ENCODE measurements at places on chromosomes 12 and 14.

DNA sequence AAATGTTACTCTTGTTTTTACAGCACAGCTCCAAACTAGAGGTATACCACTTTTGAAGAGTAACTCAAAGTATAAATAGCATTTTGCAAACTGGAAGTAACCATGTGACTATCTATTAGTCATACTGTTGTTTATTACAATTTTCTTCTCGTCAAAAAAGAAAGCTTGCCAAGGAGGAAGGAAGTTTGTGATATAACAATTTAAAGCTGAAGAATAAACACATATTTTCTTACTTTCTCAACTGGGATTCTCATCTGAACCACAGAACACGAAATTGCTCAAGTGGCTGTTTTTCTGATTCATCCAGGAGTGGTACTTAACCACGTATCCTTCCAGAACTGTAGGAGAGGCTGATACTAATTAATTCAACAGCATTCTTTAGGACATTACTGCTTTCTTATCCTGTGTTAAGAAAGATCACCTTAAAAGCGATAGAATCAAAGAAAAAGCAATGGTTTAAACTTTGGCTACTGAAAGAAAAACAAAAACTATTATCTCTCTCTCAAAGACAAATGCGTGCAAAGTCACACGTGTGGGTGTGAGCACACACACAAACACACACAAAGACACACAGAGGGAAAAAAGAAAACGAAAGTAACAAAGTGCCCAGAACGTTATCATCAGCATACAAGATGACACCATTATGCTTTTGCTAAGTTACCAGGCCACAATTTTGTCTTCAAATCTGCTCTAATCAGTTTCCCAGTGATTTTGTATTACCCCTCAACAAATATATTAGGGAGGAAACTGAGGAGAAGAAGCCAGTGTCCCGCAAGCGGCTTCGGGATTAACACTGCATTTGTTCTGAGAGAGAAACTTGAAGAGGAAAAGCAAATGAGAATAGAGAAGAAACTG lies at the start of gene CLEC2B:
CLEC2B (minus strand) TSS at position 48 of the 855 bp plus-strand sequence.
- DNase-seq, result no peak

GRCh38 chr14:26866721-26867120 lies 268.9 kb upstream of the NOVA1 start:
- DNase-seq, result no peak

GRCh38 chr14:88422919-88423650 lies 37.6 kb downstream of the SPATA7 start:
- DNase-seq, result no peak

DNA sequence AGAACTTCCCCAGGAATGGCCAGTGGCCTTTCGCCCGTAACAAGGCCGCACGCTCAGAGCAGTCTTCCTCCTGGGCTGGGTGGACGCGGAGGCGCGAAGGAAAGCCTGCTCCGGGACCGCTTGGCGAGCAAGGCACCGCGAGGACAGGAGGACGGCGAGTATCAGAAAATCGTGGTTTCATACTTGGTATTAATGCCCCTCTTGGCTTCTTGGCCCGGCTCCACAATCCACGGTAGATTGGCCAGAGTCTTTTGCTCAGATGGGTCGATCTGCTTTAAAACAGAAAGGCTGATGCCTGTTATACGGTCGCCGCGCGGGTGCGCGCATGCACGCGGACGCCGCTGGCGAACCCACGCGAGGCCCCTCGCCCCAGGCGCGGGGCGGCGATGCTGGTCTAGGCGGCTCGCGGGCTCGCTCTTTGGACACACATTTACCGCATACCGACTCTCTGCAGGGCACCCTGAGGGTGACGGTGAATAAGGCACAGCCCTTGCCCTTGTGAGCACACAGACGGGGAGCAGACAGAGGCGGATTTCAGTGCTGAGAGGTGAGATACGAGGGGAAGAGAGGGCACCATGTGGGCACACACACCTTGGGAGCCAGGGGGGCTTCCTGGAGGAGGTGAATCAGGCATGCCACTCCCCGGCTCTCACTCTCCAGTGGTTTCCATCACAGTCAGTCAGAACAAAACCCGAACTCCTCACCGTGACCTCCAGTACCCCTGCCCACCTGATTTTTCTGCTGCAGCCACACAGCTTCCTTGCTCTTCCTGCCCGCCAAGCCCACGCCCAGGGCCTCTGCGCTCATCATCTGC lies 100.7 kb downstream of the APAF1 start:
- no peak for DNase-seq

DNA sequence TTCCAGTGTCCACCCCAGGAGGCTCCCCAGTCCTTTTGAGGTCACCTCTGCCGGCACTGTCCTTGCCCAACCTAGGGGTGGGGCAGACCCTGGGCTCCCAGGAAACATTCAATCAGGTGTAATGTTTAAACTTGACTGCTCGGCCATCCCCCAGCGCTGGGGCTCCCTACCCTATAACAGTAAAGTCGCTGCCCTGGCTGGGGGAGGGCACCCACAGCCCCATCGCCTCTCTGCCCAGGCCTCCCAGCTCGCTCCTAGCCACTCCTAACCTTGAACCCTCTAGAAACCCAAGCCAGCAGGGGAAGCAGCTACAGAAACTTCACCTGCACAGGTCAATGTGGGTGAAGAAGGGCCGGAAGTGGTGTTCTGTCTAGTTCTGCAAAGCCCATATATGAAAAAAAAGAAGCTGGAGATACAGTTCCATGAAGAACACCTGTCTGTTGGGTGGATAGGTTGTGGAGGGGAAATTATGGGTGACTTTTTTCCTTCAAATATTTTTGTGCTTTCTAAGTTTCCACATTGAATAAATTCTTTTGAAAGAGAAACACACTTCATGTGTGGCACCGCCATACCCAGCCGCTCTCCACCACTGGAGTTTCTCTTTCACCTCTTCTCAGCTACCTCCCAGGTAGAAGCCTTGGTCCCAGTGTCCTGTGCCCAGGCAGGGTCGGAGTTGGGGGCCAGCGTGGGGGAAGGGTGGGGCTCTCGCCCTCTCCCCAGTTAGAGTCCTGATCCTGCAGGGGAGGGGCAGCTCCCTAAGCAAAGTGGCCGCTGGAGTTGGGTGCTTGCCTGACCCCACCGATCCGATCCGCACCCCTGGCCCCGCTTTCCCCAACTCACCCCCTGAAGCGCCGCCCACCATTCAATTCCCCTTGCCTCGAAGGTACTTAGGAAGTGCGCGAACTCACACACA lies 1.1 kb downstream of the CLMN start:
- no peak for DNase-seq

- DNase-seq, result no peak
These were observed 14.2 kb upstream of the OAS2 start for GRCh38 chr12:112964067-112964670.

DNA sequence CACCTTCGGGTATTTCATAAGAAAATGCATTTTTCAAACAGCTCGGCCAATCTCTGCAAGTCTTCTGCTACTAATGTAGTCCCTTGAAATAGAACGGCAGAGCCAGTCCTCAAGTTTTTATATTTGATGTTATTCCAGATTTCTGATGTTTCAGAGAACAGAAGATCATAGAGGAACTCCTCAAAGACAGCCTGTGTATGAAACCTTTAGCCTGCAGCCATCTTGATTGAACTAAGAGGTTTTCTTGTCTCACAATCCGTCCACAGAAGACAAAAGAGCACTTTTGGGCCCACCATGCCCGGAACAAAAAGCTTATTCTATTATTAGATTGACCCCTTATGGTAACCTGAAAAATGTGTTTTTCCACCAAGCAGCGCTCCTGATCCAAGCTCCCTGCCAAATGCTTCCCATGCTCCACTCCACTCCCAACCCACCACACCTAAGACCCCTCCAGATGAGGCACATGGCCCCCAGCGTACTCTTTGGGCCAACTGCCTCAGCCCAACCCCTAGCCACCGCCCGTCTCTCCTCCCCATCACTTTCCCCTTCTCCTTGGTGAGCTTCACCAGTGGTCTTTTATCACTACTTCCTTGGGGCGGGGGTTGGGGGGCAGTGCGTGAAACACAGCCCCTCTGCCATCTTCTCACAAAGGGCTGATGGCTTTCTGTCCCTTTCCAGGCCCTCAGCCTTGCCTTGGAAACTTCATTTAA lies 175.8 kb downstream of the CALM1 start:
- no peak for DNase-seq

DNA sequence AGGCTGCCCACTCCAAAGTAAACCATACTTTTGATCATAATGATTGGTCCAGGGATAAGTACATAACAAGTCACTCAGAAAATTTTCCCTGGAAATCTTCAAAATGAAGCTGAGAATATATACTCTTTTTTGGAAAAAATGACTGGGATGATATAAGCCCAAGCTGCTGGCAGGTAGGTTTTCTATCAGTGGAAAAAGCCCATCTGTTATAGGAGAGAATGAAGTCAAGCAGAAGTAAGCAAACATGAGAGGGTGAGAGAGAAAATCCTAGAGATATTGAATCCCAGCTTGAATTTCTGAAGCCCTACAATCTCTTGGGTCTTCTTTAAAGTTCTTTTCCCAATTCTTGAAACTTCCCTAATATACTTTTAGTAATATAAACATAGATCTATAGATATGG lies 37.3 kb upstream of the ZDHHC17 start:
- DNase-seq, result no peak

GRCh38 chr12:66279123-66279712 lies 23.1 kb upstream of the HELB start:
- no peak for DNase-seq

GRCh38 chr12:95674163-95674562 lies 116.4 kb downstream of the NTN4 start:
- DNase-seq, result no peak

DNA sequence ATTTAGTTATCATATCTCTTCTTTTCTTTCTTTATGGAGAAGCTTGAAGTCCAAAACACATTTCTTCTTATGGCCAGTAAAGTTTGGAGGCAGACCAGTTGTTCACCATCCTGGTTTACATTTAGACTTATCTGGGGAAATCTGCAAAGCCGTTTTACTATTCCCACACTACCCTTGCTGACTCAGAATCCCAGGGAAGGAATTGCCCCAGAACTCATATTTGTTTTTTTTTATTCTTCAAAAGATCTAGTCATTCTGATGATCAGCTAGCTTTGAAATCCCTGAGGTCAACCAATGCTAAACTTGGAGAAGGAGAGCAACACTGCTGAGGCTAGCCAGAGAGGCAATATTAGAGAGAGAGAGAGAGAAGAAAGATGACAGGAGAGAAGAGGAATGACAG lies 12.3 kb upstream of the LMO3 start:
- DNase-seq, result no peak

GRCh38 chr12:113329022-113329790 lies 5.7 kb downstream of the SLC8B1 start:
- no peak for DNase-seq

GRCh38 chr12:49674318-49674981 lies 32.8 kb downstream of the FMNL3 start:
- DNase-seq, result no peak

- DNase-seq, result no peak
These were observed 1.0 kb downstream of the MAP3K12 start for GRCh38 chr12:53498235-53498630.

- no peak for DNase-seq
These were observed 1.3 kb upstream of the DYNC1H1 start for GRCh38 chr14:101963052-101963451.

DNA sequence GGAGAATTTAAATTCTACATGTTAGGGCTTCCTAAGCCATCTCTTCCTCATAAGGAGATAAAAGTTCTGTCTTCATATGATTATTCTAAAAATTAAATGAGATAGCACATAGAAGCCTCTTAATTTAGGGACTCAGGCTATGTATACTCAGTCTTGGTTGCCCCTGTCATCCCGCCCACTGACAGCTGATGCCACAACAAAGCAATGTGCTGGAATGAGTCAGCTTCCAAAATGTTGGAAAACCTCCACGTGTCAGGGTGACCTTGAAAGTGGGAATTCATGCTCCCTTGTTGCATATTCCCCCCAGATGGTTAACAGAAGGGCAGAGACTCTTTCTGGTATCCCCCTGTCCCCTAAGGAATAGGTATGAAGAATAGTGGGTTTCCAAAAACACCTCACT lies 238.0 kb upstream of the DDHD1 start:
- no peak for DNase-seq

DNA sequence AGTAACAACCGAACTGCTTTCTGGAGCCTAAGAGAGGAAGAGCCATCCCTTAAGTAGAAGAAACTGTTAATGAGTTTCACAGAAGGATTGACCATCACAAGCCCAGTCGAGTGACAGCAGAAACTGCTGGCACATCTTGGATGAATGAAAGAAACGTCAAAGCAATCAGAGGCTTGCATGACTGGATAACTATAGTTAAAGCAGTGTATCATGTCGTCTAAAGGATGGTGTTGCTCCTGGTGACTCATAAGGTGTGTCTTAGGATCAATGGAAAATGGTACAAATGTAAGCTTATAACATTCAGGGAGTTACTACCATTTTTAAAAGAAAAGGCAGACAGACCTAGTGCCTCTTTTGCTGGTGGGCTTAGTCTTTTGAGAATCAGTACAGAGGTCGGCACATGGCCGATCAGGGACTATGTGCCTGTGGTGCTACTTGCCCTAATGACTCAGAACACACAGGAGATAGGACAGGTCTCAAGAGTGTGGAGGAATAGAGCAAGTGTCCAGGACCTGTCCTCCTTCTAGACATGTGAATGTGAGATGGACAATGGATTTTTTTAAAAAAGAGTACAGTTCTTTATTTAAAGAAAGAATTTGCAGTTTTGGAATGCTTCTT lies 55.7 kb downstream of the TMX1 start:
- DNase-seq, result no peak

- no peak for DNase-seq
These were observed 203.5 kb downstream of the ATXN7L3B start for GRCh38 chr12:74741112-74741511.

- no peak for DNase-seq
These were observed 33.4 kb upstream of the ERGIC2 start for GRCh38 chr12:29414368-29414767.

DNA sequence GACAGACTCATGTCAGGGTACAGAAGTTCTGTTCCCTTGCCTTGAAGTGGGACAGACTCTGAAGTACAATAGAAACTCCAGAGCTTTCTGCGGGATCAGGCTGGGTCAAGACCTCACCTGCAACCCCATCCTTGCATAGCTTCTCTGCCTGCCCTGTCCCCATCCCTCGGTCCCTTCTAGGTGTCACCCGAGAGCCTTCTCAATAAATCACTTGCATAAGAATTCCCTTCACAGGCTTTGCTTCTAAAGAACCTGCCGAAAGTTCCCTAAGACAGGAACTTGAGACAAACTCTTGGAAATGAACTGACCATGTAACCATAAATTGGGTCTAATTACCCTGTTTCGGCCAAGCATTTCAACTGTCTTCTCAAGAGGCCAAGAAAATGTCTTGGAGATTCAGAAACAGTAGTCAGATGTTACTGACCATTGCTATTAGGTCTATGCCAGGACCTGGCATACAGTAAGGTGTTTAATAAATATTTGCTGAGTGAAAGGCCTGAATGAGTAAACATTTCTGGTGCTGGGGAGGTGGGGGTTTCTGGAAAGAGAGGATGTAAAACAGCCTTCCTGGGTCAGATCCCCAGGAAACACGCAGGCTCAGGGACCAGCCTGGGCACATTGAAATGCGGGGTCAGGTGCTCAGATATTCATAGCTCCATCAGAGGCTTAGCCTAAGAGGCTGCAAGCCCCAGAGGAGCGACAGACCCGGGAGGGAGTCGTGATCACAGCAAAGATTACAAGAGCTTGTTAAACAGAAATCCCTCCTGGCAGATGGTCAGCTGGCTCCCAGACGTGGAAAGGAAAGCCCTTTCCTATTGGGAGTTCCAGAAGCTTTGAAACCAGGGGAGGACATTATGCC lies 226.2 kb upstream of the LHX5 start:
- DNase-seq, result no peak

Measured in esophagus squamous epithelium (tissue), 5 donors.